Right hindlimb (tissue), 1 donor: ENCODE measurements at places on chromosomes 1 and 21.

DNA sequence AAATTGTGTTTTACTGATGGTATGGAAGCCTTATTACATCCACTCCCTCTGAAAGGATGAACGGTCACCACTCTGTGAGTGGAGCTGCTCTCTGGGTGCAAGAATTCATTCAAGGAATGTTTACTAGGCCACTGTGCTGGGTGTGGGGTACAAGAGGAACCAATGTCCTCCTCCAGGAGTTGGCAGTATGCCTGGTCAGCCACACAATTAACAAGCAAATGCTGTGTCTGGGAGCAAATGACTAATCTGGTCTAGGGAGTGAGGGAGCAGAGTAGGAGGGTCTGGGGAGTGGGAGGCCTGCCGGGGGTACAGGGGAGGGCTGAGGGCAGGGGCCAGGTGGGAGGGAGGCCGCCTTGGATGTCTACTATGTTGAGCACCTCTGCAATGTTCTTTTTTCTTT lies 27.2 kb upstream of the TDRD10 start:
- DNase-seq: no peak

- no peak for DNase-seq
These were observed 15.6 kb upstream of the VAMP3 start for GRCh38 chr1:7755448-7755847.

GRCh38 chr21:34576041-34576511 lies 38.8 kb downstream of the RCAN1 start:
- DNase-seq: no peak

DNA sequence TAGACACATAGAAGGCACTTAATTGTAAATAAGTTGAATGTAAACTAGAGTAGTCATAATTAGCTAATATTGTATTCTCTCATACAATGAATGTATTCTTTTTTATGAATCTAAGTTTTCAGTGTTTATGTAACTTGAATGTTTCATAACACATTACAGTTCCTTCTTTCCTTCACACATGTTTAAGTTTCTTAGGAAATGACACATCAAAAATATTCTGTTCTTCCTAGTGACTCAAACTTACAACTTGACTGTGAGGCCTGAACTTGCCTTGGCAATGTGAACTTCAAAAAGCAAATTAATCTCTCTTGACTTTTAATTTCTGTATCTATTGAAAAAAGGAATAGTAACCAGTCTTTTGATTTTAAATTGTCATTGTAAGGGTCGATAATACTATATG lies 700.1 kb downstream of the KCNT2 start:
- DNase-seq: no peak

GRCh38 chr21:43768868-43769167 lies 7.3 kb downstream of the CSTB start:
- no peak for DNase-seq

GRCh38 chr1:207822602-207823451 lies 71.0 kb downstream of the CD46 start:
- no peak for DNase-seq

GRCh38 chr1:240107058-240107684 lies 15.5 kb downstream of the FMN2 start:
- no peak for DNase-seq

DNA sequence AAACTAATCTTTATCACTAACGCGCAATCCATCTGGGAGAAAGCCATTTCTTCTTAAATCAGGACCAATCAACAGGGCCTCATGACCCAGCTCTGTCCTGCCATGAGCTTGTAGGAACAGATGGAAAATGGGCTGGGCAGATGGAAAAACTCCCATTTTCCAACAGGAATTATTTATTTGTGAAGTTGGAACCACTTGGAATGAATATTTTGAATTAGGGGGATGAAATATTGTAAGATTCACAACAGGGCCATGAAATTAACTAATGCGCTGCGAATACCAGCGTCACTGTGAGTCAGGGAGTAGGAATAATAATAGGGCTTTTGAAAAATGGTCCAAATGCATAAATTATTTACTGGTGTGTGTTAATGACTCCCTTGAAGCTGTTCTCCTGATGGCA lies 53.1 kb upstream of the CYP2J2 start:
- no peak for DNase-seq

DNA sequence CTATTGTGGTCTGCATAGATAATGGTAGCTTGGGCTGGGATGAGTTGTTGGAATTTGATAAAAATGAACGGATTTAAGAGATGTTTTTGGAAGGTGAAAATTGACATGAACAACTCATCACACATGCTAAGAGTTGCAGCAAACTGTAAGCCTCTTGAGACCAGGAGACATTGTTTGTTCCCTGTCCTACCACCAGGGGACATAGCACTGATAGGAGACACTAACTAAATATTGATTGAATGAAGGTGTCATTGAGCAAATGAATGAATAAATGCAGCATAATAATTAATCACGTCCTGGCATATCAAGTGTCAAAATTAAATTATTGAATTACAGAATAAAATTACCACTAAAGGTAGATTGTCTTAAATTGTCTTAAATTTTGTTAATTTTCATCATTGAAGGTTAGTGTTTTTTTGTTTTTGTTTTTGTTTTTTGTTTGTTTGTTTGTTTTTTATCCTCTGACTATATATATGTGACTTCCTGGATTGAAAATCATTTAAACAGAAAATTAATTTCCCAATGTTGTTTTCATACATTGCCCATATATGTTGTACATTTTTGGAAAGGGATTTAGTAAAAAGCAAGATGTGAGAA lies 285.3 kb upstream of the C1orf105 start:
- DNase-seq: no peak

- no peak for DNase-seq
These were observed 73.3 kb downstream of the RPAP2 start for GRCh38 chr1:92372164-92372563.

DNA sequence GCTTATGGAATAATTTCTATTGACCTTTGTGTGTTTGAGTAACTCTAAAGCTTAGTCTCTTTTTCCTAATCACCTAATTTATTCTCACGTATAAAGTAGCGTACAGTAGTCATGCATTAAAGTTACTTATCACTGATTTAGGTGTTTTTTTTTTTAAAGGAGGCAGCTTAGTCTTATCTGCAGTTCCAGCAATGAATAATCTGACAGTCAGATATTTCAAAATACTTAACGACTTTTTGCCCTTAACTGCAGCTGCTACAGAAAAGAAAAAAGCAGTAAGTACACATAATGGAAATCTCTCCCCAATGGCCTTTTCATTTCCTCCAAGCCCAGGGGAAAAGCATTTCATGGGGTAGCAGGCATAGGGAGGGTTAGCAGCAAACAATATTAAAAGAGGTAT lies 54.6 kb downstream of the SLC35F3 start:
- DNase-seq: no peak

DNA sequence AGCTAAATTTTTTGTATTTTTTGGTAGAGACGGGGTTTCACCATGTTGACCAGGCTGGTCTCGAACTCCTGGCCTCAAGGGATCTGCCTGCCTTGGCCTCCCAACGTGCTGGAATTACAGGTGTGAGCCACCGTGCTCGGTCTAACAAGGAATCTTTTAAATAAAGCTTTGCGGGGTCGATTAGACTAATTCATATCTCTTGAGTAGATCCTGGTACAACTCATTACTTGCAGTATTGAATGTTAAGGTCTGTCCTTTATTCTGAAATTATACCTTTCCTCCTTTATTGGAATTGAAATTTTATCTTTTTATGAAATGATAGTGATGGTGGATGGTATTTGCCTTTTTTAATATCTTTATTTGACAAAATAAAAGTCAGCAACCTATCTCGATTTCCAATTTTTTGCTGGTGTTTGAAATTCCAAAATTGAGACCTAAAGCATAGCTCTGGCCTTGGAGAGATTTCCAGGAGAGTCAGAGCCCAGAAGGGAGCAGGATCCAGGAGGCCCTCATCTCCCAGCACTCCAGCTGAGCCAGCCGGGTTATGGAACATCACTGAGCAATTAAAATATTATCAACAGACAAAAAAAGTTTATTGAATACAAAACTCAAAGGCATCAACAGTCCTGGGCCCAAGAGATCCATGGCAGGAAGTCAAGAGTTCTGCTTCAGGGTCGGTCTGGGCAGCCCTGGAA lies 4.7 kb downstream of the S100A2 start:
- no peak for DNase-seq

GRCh38 chr1:101136739-101137138 lies 100.1 kb upstream of the S1PR1 start:
- no peak for DNase-seq

DNA sequence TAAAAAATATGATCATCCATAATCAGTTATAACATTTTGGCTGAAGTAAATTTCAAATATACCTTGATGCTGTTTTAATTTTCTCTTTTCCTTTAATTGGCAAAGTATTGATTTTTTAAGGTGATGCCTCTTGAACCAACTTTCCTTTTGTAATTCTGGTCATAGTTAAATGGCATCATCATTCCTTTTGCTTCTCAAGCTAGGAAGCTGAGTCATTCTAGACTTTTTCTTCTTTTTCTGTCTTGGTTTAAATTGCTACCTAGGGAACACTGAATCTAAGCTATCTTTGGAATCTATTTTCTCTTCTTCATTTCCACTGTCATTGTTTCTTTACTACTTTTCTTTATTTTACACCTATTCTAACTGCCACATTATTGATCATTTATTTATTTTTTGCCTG lies 162.7 kb downstream of the HMCN1 start:
- DNase-seq: no peak

DNA sequence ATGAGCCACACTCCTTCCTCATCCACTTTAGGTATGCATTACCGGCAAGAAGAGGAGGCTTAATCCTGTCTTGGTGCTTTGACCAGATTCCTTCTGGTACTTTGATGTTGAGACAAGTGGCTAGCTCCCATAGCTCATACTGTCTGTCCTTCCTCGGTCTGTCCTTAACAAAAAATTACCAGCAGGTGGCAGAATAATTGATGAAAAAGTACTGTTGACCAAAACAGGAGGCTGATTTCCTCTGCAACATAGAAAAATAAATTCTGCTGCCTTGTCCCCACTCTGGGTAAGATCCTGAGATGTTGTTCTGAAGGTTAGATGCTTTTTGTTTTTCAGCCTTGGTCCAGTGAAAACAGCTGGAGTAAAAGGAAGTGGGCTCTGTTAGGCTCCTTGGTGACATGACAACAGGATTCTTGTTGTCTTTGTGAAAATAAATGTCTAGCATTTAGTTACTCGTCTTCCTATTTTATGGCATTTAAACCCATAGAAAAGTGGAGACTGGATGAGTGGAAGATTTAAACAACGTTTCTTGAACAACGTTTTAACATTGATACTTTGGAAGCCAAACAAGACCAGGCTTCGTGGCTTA lies 11.2 kb upstream of the HJV start:
- DNase-seq: no peak

GRCh38 chr1:46603481-46603857 lies 599 bp downstream of the MKNK1 start:
- no peak for DNase-seq
